Hypothalamus (tissue), 51 donors: ENCODE measurements at places on chromosomes 1 and 21.

- no peak for DNase-seq
Measured at GRCh38 chr1:247857985-247858619, 1.1 kb downstream of the TRIM58 start.

GRCh38 chr1:97186381-97186780 lies 464.8 kb downstream of the PTBP2 start:
- no peak for DNase-seq

DNA sequence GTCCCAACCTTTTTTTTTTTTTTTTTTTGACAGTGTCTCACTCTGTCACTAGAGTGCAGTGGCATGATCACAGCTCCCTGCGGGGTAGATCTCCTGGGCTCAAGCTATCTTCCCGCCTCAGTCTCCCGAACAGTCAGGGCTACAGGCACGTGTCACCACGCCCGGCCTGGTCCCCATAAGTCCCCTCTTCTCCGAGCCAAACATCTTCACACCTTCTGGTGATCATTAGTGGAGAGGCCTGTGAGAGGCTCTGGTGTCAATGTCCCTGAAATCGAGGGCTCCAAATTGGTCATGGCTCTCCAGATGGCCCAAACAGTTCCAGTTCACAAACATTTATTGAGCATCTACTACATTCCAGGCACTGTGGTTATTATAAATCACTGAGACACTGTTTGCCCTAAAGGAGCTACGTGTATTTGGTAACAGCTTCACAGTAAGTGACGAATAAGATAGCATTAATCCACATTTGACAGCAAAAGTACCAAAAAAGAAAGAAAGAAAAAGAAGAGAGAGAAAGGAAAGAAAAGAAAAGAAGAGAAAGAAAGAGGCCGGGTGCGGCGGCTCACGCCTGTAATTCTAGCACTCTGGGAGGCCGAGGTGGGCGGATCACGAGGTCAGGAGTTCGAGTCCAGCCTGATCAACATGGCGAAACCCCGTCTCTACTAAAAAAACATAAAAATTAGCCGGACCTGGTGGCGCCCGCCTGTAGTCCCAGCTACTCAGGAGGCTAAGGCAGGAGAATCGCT lies 867 bp upstream of the TIMM17A start:
- DNase-seq: no peak

- no peak for DNase-seq
Measured at GRCh38 chr1:228882771-228883450, 147.6 kb downstream of the RHOU start.

DNA sequence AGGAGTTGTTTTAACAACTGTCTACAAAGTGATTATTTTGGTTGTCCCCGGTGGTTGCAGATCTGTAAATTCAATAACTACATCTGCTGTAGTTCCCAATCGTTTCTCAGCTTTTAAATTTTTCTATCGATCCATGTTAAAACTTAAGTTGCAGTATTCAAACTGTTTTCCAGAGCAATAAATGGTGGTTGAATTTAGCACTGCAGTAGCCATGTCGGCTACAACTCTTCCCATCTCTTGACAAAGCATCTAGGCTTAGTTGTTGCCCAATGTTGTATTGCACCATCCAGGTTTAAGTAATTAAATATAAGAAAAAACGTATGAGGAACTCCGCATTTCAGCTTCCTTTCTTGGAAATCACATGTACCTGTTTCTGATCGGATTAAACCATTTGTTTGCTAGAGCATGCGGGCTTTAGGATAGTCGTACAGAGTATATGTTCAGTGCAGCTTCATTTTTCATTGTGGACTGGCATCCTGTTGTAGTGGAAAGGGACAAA lies 996 bp downstream of the CNIH4 start:
- DNase-seq: no peak

GRCh38 chr1:220410611-220411010 lies 117.3 kb upstream of the MARK1 start:
- DNase-seq: no peak

- DNase-seq: no peak
Measured at GRCh38 chr1:202249846-202250245, 56.2 kb downstream of the LGR6 start.

DNA sequence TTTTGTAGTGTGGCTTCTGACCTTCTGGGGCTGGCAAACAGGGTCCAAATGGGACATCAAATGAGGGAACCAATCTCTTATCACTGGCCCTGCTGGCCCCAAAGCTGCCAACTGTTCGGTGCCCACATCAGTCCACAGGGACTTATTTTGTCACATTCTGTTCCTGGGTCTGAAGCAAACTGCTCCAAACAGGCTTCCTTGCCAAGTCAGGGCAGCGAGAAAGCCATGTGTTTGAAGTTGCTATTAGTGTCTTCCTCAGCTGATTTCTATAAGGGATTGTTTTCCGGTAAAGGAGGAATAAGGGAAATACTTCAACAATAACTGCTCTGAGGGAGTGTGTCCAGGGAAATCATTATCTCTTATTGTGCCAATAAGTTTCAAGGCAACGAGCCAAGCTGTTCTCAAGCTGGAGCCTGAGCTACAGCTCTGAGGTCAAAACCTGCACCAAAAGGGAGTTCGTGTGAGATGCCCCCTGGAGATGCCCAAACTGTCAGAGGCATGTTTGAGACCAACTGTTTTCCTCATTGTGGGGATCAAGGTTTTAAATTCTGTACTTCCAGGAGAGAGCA lies 381.4 kb upstream of the PROX1 start:
- no peak for DNase-seq

DNA sequence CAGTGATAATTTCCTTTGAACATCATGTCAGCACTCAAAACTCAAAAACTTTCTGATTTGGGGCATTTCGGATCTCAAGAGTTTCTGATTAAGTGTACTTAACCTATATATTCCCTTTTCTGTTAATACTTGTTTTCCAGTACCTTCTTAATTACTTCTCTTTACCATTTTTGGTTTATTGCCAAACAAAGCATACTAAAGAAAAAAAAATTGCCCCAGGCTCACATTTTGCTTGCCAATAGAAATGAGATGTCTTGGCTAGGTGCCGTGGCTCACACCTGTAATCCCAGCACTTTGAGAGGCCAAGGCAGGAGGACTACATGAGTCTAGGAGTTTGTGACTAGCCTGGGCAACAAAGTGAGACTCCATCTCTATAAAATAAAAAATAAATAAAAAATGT lies 4.8 kb downstream of the PSMD4 start:
- DNase-seq: no peak

DNA sequence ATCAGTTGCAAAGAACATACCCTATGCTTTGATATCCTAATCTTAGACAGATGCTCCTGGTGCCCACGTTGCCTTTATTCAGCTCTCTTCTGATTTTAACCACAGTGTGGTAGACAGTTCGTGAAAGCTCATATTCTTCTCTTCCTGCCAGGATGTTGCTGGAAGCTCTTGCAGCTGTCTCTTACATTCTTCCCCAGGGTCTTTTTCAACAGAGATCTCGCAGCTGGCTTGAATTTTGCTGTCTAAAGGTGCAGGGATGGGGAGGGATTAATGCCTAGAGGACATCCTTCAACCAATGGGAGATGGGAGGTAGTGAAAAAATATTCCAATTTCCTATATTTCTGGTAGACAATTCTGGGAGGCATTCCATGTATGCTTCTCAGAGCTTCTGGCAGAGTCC lies 150.0 kb upstream of the APP start:
- no peak for DNase-seq

DNA sequence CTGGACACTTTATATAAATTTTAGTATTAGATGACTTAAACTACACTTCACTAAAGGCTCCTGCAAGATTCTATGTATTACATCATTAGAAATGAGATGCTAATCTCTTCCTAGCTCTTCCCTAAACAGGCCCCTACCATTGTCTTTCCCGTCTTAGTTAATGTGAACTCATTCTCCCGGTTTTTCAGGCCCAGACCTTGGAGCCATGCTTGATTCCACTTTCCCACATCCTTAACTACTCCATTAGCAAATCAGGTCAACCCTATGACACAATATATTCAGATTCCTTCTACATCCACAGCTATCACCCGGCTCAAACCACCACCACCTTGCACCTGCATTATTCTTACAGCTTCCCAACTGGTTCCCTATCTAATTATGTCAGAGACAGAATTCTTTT lies 73.3 kb downstream of the NVL start:
- no peak for DNase-seq

DNA sequence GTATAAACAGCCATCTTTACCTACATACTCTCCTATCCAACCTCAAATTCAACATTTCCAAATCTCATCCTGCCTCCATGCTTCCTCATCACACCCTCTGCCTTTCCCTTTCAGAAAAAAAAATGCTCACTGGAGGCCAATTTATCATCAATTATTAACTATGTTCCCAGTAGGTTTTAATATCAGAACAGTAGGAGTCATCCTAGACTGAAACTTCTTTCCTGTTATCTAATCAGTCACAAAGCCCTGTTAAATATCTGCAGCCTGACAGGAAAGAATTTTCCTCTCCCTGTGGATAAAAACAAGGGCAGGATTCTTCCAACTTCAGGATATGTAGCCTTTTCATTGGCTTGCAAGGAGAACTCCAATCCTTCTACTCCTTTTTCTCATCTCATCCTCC lies 28.4 kb downstream of the EGLN1 start:
- no peak for DNase-seq

- DNase-seq: no peak
Measured at GRCh38 chr1:150476754-150477153, 10.5 kb upstream of the TARS2 start.

DNA sequence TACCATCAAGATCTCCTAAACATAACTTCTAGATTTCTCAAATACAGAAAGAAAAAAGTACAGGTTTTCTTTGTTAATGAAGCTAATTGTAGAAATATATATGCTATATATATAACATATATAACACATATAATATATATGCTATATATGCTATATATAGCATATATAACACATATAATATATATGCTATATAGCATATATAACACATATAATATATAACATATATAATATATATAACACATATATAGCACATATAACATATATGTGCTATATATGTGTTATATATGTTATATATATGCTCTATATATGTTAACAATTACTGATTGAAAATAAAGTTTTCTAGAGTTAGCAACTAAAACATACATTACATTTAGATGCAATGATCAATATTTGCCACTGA lies 34.8 kb downstream of the RGS21 start:
- no peak for DNase-seq

DNA sequence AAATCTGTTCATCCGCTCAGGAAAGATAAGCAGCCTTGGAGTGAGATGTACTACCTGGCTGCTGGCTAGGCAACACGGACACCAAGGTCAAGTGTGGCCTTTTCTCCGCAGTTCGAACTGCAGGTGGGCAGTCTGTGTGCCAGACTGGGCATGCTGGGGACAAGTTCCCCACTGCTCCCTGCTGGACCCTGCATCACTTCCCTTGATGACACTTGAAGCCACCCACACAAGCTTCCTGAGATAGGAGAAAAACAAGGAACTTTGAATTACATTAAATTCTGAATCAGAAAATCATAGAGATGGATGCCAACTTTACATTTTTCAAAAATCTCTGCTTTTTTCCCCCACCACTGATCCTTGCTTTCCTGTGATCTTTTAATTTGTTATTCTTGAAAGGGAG lies 38.3 kb downstream of the BEND5 start:
- DNase-seq: no peak

DNA sequence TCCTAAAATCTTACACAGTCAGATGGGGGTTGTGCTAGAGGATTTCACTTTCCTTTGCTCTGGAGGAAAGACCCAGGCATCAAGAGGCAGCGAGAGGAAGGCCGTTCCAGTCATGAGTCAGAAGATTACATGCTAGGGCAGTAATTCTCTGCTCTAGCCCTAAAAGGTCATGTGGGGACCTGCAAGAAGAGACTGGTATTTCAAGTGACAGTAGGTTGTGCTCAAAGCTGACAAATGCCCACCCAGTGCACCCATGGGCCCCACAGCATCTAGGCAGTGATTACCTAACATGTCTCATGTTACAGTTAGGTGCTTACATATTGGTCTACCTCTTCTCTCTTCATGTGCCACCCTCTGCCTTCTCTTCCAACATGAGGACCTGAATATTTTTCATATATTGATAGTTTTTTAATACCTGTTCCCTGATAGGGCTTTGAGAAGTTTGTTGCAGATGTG lies 99.7 kb upstream of the BEND5 start:
- DNase-seq: no peak

- no peak for DNase-seq
Measured at GRCh38 chr1:212244441-212244840, 40.8 kb upstream of the PPP2R5A start.

GRCh38 chr1:24636661-24637357 lies 6.3 kb upstream of the SRRM1 start:
- DNase-seq: no peak

DNA sequence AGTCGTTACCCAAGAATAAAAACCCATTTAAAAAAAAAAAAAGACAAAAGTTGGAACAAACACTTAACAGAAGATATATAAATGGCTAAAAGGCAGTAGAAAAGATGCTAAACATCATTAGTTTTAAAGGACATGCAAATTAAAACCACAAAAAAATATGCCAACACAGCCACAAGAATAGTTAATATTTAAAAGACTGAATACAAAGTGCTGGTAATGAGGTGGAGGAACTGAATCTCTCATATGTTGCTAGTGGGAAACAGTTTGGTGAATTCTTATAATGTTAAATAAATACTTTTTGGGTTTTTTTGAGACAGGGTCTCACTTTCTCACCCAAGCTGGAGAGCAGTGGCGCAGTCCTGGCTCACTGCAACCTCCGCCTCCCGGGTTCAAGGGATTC lies 10.0 kb downstream of the LRRC40 start:
- no peak for DNase-seq

DNA sequence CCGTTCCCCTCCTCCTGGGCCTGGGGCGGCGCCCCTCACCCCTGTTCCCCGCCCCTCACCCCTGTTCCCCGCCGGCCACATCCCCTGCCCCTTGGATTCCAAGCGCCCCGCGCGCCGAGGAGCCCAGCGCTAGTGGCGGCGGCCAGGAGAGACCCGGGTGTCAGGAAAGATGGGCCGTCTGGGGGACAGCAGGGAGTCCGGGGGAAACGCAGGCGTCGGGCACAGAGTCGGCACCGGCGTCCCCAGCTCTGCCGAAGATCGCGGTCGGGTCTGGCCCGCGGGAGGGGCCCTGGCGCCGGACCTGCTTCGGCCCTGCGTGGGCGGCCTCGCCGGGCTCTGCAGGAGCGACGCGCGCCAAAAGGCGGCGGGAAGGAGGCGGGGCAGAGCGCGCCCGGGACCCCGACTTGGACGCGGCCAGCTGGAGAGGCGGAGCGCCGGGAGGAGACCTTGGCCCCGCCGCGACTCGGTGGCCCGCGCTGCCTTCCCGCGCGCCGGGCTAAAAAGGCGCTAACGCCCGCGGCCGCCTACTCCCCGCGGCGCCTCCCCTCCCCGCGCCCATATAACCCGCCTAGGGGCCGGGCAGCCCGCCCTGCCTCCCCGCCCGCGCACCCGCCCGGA lies at the start of gene TP73:
TP73 (plus strand) TSS at position 587 of the 618 bp plus-strand sequence. CDS start 29,850 bp downstream, outside the sequence.
- no peak for DNase-seq

DNA sequence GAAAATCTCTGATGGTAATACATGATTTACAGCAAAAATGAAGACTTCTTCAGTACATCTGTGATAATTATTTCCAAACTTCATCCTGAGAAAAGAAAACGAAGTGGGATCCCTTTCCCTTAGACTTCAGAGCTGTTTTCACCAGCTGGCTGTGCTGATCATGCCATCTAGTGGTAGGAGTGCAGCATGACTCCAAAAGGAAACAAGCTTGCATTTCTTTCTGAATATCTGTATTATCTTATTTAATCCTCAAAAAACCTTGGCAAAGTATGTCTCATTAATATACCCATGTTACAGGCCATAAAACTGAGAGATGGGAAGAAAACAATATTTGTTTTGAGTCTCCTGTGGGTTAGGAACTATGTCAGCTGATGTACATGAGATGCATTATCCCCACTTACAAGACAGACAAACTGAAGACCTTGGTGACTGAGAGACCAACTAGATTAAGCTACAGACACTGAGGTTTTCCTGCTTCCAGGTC lies 9.8 kb upstream of the GJA8 start:
- no peak for DNase-seq
